ENCODE measurements at places on chromosomes 3 and 15. TPM values are rescaled to one million over a fixed set of nuclear protein-coding genes. Genes with fewer than 3 reads are reported as not detected.

GRCh38 chr3:31165399-31165860, 271.0 kb upstream of the GADL1 start:
- H3K4me3 ChIP-seq: no peak overlapping the region
- no peak overlapping the region for H3K27ac ChIP-seq
- no peaks in the 10 kb centered on the region for H3K4me1 ChIP-seq
- no peak for DNase-seq

- H3K36me3 ChIP-seq: peaks cover 19% of the 10 kb centered on the region
- H3K27me3 ChIP-seq: no peaks in the 10 kb centered on the region
- no peak for DNase-seq
- peak overlapping the region; percentile 96 for H3K4me3 ChIP-seq
These were observed 2.4 kb downstream of the SLC25A38 start for GRCh38 chr3:39385456-39386090.

DNA sequence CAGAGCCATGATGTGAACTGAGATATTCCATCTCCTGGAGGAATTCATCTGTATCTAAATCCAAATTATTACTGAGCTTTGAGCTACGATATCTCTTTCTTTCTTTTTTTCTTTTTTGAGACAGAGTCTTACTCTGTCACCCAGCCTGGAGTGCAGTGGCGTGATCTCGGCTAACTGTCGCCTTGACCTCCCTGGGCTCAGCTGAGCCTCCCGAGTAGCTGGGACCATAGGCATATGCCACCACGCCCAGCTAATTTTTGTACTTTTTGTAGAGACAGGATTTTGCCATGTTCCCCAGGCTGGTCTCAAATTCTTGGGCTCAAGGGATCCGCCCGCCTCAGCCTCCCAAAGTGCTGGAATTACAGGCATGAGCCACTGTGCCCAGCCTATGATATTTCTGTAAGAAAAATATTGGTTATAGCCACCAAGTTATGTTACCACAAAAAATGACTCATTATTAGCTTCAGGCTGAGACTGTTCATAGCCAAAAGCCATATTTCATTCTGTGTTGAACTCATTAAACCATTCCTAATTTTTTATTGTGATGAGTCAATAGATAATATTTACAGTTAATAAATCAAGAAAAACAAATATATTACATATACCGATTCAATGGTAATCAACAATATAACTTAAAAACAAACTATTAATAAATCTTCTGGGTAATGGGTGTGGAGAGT, 27.1 kb upstream of the SLC30A4 start:
- no peaks in the 10 kb centered on the region for H3K36me3 ChIP-seq
- no peak overlapping the region for H3K4me3 ChIP-seq
- DNase-seq: no peak
- H3K4me1 ChIP-seq: no peaks in the 10 kb centered on the region

GRCh38 chr3:188001926-188002325, 152.0 kb upstream of the LPP start:
- no peak for DNase-seq
- H3K27me3 ChIP-seq: no peaks in the 10 kb centered on the region
- H3K4me3 ChIP-seq: no peak overlapping the region

GRCh38 chr15:25422021-25422420, 16.8 kb downstream of the UBE3A start:
- peaks cover 64% of the 10 kb centered on the region for H3K36me3 ChIP-seq
- DNase-seq: no peak
- H3K4me3 ChIP-seq: no peak overlapping the region
- H3K27me3 ChIP-seq: no peaks in the 10 kb centered on the region
- H3K27ac ChIP-seq: no peak overlapping the region

- peak overlapping the region; percentile 96 for H3K4me3 ChIP-seq
- H3K36me3 ChIP-seq: peaks cover 8% of the 10 kb centered on the region
- H3K27ac ChIP-seq: no peak overlapping the region
These were observed 966 bp downstream of the MYO1E start for GRCh38 chr15:59371458-59372351.

DNA sequence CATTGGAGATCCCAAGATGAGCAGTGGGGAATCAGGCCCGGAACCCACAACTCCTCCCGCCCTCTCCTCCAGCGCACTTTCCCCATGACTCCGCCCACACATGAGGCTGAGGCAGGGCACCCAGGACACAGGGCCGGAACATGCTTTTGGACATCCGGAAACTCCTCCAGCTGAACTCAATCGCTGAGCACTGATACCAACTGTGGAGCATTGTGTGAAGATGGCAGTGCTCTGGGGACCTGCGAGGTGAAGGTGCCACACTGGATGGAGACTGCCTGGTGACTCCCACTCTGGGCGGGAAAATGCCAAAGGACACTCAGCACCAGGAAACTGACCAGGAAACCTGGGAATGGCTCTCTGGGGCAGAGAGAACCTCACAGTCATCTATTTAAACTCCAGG, 189.1 kb downstream of the FAM43A start:
- DNase-seq: peak; percentile 18
- peaks cover 7% of the 10 kb centered on the region for H3K27me3 ChIP-seq
- no peak overlapping the region for H3K4me3 ChIP-seq
- peaks cover 3% of the 10 kb centered on the region for H3K4me1 ChIP-seq
- no peaks in the 10 kb centered on the region for H3K36me3 ChIP-seq

GRCh38 chr3:31960793-31961431, 20.1 kb downstream of the OSBPL10 start:
- no peaks in the 10 kb centered on the region for H3K36me3 ChIP-seq
- H3K27ac ChIP-seq: no peak overlapping the region
- DNase-seq: no peak
- H3K4me3 ChIP-seq: no peak overlapping the region
- peaks cover 10% of the 10 kb centered on the region for H3K27me3 ChIP-seq
- H3K4me1 ChIP-seq: peaks cover 4% of the 10 kb centered on the region

DNA sequence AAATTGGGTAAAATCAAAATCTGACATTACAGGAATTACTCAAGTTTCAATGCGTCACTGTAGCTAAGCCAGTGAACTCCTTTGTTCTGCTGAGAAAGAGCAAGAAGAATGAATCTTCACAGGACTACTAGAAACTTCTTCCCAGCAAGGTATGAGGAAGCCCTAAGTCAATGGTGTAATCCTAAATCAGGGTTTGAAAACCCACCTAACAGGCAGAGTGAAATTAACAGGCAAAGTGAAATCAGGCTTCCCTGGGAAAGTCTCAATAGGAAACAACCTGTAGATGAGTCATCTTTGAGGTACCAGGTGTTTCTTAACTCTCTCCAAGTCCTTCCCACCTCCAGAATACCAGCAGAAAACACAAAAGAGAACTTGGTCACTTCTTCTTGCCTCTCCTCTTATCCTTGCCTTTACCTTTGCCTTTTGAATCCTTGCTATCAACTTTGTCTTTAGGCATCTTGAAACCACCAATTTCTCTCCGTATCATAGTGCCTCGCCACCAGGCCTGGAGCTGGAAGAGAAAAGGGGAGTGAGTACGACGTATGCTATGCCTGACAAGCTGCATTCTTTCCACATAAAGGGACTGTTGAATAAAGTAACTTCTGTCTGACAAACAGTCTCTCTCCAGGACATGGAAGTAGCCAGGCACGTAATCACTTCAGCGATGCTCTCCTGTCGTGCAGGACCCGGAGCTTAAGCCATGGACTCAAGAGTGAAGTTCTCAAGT, 60.6 kb upstream of the RPL35A start:
- no peak for DNase-seq
- H3K36me3 ChIP-seq: peaks cover 9% of the 10 kb centered on the region
- no peaks in the 10 kb centered on the region for H3K4me1 ChIP-seq
- H3K27ac ChIP-seq: no peak overlapping the region
- no peak overlapping the region for H3K4me3 ChIP-seq

DNA sequence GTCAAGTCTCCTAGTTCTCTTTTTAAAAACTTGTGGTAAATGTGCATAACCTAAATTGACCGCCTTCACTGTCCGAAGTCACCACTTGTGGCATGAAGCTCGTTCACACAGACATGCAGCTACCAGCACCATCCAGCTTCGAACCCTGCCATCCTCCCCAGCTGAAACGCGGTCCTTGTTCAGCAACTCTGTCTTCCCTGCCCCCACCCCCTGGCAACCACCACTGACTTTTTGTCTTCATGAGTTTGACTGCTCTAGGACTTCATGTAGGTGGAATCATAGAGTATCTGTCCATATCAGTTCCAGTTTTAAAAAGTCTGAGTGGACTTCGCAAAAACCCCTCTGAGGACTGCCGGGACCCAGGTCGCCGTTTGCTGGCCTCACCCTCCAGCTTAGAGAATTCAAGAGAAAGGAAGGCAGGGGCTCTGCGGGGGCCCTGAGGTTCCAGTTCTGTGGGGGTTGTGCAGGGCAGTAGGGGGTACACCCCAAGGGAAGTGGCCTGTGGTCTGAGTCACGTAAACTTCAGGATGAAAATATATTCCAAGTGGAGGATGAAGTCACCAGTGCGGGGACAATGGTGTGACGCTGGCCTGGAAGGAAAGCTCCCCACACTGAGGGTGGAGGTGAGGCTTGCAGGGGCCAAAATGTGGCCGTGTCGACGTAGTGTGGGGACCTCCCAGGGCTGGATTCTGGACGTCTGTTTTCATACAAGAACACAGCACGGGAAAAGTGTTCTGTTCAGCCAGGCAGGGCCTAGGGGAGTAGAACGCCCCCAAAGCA, 67.6 kb downstream of the ABTB1 start:
- DNase-seq: no peak
- no peak overlapping the region for H3K4me3 ChIP-seq
- peaks cover 8% of the 10 kb centered on the region for H3K4me1 ChIP-seq
- peaks cover 12% of the 10 kb centered on the region for H3K27me3 ChIP-seq
- H3K36me3 ChIP-seq: no peaks in the 10 kb centered on the region

GRCh38 chr15:39128746-39129145, 452.1 kb upstream of the THBS1 start:
- H3K27ac ChIP-seq: peak overlapping the region; percentile 12
- no peak overlapping the region for H3K4me3 ChIP-seq
- H3K27me3 ChIP-seq: peaks cover 14% of the 10 kb centered on the region

DNA sequence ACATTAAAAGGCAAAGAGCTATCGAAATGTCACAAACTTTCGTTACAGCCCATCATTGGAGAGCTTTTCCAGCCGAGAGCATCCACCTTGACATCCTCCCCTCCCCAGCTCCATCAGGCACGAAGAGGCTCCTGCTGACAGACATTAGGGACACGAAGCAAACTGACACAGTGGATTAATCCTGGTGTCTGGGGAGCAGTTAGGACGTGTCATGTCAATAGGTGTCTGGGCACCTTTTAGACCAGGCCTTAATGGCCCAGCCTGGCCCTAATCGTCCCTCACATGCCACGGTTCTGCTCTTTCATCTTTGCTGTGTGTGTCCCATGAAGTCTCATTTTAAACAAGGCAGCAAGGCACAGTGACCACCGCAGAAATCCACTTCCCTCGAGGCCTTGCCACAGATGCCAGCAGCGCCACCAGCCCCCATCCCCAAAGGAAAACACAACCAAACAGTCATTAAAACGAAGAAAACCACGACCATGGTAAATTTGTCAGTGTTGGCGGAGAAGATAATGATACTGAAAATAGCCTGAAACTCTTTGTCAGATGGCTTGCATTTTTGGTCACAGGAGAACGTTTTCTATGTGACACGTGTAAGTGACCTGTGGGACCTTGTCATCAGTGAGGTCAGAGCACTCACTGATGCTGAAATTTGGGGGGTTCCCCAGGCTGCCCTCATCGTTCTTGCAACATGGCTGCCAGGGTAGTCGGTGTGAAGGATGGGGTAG, 16.3 kb upstream of the PCSK6 start:
- H3K27ac ChIP-seq: no peak overlapping the region
- H3K4me1 ChIP-seq: peaks cover 8% of the 10 kb centered on the region
- no peak for DNase-seq
- H3K27me3 ChIP-seq: peaks cover 51% of the 10 kb centered on the region

GRCh38 chr3:77298417-77298816, 258.5 kb downstream of the ROBO2 start:
- no peaks in the 10 kb centered on the region for H3K4me1 ChIP-seq
- DNase-seq: no peak
- H3K4me3 ChIP-seq: no peak overlapping the region
- no peaks in the 10 kb centered on the region for H3K36me3 ChIP-seq

DNA sequence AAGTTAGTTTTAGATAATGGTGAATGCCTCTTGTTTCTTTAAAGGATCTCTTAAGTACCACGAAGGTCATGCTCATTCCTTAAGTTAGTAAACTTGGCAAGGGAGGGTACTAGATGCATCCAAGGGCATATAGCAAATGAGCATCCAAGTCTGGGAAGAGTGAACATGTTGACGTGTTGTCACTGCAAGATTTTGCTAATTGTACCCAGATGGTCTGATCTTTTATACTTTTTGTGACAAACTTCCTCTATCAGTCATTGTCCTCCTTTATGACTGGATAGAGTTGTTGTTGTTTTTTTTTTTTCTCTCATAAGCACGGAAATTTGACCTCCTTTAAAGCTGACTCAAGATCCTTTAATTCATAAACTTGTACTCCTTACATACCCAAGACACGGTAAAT, 121.3 kb downstream of the CHST2 start:
- no peaks in the 10 kb centered on the region for H3K27me3 ChIP-seq
- no peaks in the 10 kb centered on the region for H3K4me1 ChIP-seq
- H3K4me3 ChIP-seq: no peak overlapping the region
- DNase-seq: no peak
- no peaks in the 10 kb centered on the region for H3K36me3 ChIP-seq

DNA sequence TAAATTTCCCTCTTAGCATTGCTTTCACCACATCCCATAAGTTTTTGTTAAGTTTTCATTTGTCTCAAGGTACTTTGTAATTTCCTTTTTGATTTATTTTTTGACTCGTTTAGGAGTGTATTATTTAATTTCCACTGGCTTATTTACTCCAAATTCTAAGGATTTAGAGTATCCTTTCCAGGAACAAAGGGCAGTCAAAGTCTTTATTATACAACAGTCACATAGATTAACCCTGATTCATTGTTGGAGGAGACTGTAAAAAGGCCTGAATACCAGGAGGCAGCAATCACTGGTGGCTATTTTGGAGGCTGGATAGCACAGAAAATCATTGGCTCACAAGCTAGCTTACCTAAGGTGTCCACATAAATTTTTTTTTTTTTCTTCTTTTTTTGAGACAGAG, 39.9 kb downstream of the OIP5 start:
- H3K27me3 ChIP-seq: no peaks in the 10 kb centered on the region
- DNase-seq: no peak
- H3K4me1 ChIP-seq: peaks cover 33% of the 10 kb centered on the region
- H3K36me3 ChIP-seq: peaks cover 45% of the 10 kb centered on the region

The INSYN1 gene
- total RNA-seq: not detected

The CCR2 gene
- total RNA-seq: 37.9 TPM

The NEK11 gene
- total RNA-seq: 0.96 TPM

The SLC27A2 gene
- total RNA-seq: 36.4 TPM
